ENCODE measurements at places on chromosomes 5 and 9.

DNA sequence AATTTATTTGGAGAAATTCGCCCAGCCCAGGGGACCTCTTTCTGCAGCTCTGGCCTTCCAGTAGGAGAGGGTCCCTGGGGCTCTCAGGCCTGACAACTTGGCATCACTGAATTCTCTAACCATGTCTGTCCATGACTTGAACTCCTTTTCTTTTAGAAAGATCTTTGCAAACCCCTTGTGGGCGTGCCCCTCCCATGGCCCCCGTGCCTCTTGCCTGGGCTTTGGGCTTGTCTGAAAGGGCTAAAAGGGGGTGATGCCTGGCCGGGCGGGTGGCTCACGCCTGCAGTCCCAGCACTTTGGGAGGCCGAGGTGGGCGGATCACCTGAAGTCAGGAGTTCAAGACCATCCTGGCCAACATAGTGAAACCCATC lies 3.2 kb upstream of the SQSTM1 start:
- no peak for DNase-seq

GRCh38 chr5:10463566-10463965 lies 21.9 kb downstream of the ROPN1L start:
- no peak for DNase-seq

DNA sequence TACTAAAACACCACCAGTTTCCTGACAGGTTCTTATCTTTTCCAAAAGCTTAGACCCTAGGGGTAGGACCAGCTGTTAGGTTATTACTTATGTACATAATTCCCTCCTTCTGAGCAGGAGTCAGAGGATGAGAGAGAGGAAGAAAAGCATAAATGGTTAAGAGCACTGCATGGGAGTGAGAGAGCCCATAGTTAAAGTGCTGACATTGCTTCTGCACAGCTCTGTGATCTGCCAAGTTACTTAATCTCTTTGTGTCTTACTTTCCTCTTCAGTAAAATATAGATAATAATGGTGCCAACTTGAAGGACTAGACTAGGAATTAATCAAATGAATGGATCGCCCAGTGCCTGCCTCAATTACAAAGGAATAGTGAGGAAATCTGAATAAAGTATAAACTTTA lies 66.4 kb downstream of the NRG2 start:
- DNase-seq: no peak

- no peak for DNase-seq
Measured at GRCh38 chr5:139760066-139761056, 35.2 kb upstream of the PSD2 start.

GRCh38 chr5:91848453-91848852 lies 465.3 kb upstream of the ARRDC3 start:
- DNase-seq: no peak

DNA sequence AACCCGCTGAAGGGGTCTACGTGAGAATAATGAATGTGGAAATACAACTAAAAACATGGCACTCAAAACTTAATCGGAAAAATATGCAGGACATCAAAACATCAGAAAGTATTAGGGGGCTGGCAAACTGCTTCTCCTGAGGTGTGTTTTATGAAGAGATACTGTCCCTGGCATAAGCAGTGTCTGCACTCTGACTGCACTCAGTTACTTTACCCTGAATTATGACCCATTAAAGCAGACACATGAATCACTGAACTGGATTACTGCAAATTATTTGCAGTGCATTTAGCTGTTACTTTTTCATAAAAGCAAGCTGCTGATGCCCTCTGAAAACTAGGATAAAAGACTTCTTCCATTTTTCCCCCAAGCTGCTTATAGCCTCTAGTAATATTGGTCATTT lies 164.9 kb downstream of the AP3B1 start:
- peak; percentile 81 for DNase-seq

- DNase-seq: no peak
Measured at GRCh38 chr5:116274251-116274650, 189.4 kb downstream of the COMMD10 start.

Data from NCI-H1092 treated with DMSO at 0.1 percent for 48 hours (cell line).